ENCODE measurements at places on chromosomes 13 and 19.

DNA sequence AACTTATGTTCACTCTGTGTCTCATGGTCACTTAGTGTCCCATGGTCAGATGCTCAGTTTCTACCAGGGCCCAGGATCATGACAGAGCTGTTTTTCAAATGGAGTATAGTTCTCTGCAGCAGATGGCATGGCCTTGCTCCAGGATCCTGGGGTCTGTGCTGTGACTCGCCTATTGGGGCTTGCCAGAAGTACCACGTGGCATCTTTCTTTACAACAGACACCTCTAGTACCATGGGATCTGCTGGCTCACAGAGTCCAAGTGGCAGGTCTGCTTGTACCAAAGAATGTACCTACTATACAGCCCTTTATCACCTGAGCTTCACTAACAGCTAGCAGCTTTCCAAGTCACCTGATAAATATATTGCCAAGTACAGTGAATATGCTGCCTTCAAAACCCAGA, 6.0 kb upstream of the RNF6 start:
- no peak for DNase-seq

DNA sequence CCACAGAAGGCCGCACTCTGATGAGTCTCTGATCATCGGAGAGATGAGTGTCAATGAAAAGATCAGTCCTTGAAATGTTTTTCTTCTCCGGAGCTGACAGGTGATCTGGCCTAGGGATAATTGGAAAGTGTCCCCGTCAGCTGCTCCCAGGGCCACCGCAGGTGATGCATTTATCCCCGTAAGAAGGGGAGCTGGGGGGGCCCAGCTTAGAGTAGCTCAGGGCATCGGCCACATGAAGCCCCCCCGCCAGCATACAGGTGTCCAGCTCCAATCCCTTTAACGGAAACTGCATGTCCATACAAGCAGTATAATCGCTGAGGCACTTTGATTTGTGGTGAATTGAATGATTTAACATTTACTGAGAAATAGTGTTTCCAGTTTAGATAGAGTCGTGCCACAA, 27.7 kb downstream of the ATP4B start:
- no peak for DNase-seq

- no peak for DNase-seq
Measured at GRCh38 chr13:101289764-101290163, 126.5 kb downstream of the NALCN start.

DNA sequence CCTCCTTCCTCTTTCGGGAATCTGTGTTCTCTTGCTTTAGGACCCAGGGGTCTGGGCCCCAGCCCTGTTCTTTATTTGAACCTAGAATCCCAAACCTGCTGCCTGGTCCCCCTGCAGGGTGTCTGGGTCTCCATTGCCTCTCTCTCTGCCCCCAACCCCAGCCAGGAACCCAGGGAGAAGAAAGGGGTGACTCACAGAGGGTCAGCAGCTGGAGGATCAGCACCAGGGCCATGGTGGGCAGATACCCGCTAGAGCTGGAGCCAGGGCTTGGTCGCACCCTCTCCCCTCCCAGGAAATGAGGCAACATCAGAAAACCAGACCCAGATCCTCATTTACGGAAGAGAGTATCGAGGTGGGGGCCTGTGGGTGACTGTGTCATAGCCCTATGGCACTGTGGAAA, at the start of gene OSCAR:
Gene OSCAR (minus strand): TSS at position 243 of the 400 bp plus-strand sequence. CDS start 11 bp downstream, at position 232.
- DNase-seq: no peak

DNA sequence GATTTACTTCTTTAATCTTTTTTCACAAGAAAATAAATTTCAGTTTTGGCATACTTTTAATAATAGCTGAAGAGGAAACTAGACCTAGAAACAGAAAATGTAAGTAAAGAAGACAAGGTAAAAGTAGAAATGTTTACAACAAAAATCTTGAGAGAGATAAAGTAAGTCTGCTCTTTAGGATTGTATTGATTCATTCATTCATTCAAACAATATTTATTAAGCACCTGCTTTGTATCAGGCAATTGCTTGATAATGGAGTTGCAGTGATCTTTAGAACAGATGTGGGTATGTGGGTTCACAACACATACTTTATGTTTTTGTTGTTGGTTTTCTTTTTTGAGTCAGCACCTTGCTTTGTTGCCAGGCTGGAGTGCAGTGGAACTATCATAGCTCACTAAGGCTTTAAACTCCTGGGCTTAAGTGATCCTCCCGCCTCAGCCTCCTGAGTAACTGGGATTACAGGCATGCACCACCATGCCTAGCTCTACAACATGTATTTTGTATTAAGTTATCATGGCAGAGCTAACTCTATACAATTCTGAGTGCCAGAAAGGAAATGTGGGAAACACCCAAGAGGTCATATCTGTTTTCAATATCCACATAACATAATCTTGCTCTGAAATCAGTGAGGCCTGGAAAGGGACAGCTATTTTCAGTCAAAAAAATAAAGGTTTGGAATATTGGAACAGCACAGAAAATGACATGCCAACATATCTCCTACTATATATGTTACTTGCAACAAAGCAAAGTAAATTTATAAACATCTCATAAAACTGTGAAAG, 8.8 kb upstream of the SPART start:
- no peak for DNase-seq

DNA sequence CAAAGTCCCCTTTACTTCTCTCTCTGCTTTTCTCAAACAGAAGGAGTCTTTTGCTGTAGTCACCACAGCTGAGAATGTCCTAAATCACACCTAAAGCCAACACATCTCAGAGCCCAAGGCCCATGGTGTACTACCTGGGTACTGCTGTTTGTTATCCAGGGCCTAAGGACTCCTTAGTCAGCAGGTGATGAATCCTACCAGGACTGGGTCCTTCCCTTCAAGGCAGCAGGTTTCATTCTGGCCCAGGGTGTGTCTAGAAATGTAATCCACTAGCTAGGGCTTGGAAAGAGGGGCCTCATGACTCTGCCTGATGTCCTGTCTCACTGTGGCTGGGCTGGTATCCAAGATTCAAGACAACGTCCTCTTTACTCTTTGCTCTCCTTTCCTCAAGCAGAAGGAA, 36.2 kb upstream of the ENOX1 start:
- DNase-seq: no peak

Data from vagina (tissue), 2 donors.